ENCODE measurements at places on chromosomes 4 and X.

- no peaks in the 10 kb centered on the region for H3K4me1 ChIP-seq
- no peaks in the 10 kb centered on the region for H3K27me3 ChIP-seq
Observed at GRCh38 chr4:172851534-172851933, 317.1 kb upstream of the GALNT7 start.

GRCh38 chrX:17634542-17635207 lies 102.6 kb upstream of the SCML1 start:
- no peak overlapping the region for H3K27ac ChIP-seq
- no peaks in the 10 kb centered on the region for H3K27me3 ChIP-seq
- peaks cover 5% of the 10 kb centered on the region for H3K4me1 ChIP-seq
- no peak overlapping the region for H3K4me3 ChIP-seq
- no peak for DNase-seq

- no peaks in the 10 kb centered on the region for H3K36me3 ChIP-seq
- DNase-seq = no peak
- H3K4me1 ChIP-seq = no peaks in the 10 kb centered on the region
- no peak overlapping the region for H3K4me3 ChIP-seq
- no peaks in the 10 kb centered on the region for H3K27me3 ChIP-seq
Observed at GRCh38 chr4:15755321-15756155, 22.6 kb upstream of the CD38 start.

- H3K4me3 ChIP-seq = no peak overlapping the region
- H3K36me3 ChIP-seq = no peaks in the 10 kb centered on the region
- no peak overlapping the region for H3K27ac ChIP-seq
- H3K27me3 ChIP-seq = no peaks in the 10 kb centered on the region
Observed at GRCh38 chr4:124754681-124755080, 42.1 kb upstream of the ANKRD50 start.

All from vagina (tissue), 2 donors.